ENCODE measurements at places on chromosomes 2 and 18.

DNA sequence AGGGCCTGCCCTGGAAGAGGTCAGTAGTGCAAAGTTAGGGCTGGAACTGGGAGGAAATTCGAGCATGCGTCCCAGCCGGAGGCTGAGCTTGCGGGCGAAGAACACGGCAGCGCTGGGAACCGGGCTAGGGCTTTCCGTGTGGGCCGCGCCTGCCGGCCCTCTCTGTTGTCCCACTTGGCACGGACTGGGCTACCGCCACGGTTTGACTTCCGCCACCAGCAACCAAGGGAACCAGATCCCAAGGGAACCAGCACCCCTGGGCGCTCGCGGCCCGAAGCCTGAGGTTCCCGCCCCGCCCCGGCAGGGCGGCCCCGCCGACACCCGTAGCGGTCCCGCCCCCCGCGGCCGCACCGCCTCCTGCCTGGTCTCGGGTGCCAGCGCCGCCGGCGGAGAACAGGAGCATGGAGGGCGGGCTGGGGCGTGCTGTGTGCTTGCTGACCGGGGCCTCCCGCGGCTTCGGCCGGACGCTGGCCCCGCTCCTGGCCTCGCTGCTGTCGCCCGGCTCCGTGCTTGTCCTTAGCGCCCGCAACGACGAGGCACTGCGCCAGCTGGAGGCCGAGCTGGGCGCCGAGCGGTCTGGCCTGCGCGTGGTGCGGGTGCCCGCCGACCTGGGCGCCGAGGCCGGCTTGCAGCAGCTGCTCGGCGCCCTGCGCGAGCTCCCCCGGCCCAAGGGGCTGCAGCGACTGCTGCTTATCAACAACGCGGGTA is at the start of gene SPR:
SPR (plus strand) TSS at position 377 of the 708 bp plus-strand sequence; CDS start at position 402, 25 bp downstream.
- no peak for DNase-seq

DNA sequence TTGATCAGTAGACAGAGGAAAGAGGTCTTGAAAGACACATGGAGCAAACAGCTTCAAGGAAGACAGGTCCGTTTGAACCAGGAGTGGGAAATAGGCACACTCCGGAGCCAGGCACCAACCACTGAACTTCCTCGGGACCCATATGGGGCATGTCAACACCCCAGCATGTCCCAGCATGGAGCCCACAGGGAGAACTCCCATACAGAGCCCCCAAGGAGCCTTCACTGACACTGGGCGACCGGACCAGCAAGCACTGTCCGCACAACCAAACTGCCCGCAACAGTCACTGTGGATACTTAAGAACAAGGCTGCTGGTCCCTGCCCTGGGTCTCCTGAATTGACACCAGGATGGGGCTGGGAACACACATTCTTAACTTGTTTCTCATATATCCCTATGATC is 286.2 kb upstream of the SALL3 start:
- DNase-seq: no peak

- no peak for DNase-seq
These were observed 67.8 kb upstream of the PARD3B start for GRCh38 chr2:204477358-204477950.

- no peak for DNase-seq
These were observed 8.3 kb downstream of the MDH1B start for GRCh38 chr2:206756816-206757215.

DNA sequence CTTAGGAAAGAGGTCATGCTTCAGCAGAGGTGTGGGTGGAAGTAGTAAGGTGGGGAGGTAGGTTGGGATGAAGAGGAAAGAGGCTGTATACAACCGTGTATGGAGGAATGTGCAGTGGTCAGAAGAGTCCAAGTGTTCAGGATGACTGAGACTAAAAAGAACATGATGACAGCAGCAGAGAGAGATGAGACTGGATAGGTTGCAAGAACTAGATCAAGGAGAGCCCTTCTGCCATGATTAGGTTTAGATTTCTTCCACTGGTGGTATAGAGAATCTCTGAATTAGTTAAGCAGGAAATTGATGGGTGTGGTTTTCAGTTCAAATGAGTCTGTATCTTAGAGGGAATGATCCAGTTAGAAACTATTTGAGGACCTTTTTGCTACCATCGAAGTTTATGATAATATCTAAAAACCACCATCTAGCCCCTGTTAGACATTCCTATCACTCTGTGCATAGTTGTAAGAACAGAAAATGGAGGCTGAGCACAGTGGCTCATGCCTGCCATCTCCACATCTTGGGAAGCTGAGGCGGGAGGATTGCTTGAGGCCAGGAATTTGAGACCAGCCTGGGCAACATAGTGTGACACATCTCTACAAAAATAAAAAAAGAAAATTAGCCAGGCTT is 221.0 kb downstream of the LTBP1 start:
- no peak for DNase-seq

- DNase-seq: no peak
These were observed 1501.6 kb upstream of the SLC39A10 start for GRCh38 chr2:194155431-194155830.

All from NAMALWA (cell line).